ENCODE measurements at places on chromosomes 5 and 9.
A peak's percentile ranks its signal among the peaks of the same experiment; 100 is the strongest.

DNA sequence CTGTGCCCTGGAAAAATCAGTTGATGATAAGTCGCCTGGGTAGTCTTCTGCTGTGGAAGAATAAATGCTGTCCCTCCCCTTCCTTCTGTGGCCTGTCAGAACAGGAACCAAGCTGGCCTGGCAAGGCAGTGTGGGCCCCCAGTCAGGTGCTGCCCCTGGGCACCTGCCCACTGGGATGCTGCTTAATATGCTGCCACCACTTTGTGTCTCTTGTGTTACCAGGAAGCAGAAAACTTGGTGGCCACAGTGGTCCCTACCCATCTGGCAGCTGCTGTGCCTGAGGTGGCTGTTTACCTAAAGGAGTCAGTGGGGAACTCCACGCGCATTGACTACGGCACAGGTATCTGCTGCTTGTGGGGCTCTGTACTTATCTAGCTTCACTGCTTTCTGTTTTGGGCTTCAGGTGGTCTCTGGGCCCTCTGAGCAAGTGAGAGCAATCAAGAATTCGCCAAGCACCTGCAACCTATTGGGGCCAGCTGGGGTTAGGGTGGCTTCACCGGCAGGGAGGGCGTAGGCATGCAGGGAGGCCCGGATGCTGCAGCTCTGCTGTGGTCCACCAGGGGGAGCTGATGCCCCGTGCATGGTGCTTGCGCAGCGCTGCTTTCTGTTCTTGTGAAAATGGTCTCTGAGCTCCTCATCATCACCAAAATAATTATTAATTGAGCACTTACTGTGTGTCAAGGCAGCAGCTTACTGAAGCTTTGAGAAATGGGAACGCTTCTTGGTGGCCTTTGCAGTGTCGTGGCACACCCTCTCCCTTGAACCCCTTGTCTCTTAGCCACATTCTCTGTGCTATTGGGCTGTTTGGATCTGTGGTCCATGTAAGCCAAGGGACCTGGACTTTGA, 20.3 kb downstream of the PTPA start:
- DNase-seq, result peak; percentile 75

- no peak for DNase-seq
Observed at GRCh38 chr9:98806394-98807035, 955 bp upstream of the GALNT12 start.

GRCh38 chr9:88092797-88093331, 45.4 kb downstream of the SPATA31C2 start:
- no peak for DNase-seq

GRCh38 chr9:121819428-121820231, 168.2 kb downstream of the DAB2IP start:
- no peak for DNase-seq

- DNase-seq, result no peak
Observed at GRCh38 chr5:149724884-149725283, 5.2 kb upstream of the PPARGC1B start.

- no peak for DNase-seq
Observed at GRCh38 chr5:174119468-174119881, 74.0 kb downstream of the NSG2 start.

DNA sequence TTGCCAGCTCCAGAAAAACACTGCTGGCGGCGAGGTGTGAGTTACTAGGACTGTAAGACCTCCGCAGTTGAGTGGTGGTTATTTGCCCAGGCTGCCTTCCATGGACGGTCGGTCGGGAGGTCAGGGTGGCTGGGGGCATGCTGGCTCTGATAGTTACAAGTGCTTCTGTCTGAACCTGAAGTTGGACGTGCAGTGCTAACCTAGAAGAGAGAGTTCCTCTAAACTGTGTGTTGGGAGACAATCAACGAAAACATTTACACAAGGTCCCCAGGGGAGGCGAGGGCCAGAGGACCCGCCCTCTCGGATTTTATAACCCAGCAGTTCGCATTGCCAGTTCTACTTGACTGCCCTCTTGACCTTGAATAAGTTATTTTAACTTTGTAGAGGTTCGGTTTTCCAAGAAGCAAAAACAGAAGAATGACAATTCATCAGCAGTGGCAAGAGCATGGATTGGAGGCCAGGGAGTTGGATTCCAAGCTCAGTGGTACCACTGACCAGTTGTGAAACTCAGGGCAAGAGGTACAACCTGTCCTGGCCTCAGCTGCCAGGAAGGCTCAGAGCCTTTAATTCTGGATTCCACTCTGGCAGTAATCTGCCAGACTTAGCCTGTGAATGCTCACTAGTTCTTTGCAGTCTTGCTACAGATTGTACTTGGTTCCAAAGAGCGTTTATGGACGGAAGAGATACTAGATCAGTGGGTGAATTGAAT, 28.7 kb upstream of the PDE8B start:
- no peak for DNase-seq

- peak; percentile 14 for DNase-seq
Observed at GRCh38 chr5:116068028-116068632, 16.7 kb upstream of the COMMD10 start.

GRCh38 chr9:98132158-98132557, 13.1 kb upstream of the TRIM14 start:
- DNase-seq, result no peak

- DNase-seq, result no peak
Observed at GRCh38 chr5:124761010-124761409, 14.6 kb upstream of the ZNF608 start.

GRCh38 chr9:132622159-132622558, 39.8 kb downstream of the BARHL1 start:
- no peak for DNase-seq

GRCh38 chr9:127904561-127905003, 5.2 kb upstream of the ST6GALNAC6 start:
- DNase-seq, result no peak

DNA sequence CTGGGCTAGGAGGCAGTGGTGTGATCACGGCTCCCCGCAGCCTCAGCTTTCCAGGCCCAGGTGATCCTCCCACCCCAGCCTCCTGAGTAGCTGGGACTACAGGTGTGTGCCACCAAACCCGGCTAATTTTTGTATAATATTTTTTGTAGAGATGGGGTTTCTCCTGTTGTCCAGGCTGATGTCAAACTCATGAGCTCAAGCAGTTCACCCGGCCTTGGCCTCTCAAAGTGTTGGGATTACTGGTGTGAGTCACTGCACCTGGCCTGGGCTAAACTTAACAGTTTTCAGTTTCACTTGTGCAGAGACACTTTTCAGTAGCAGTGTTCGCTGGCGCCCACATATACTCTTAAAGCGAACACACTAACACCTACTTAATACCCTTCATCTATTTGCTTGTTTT, 205.6 kb upstream of the ZNF608 start:
- DNase-seq, result no peak
